ENCODE measurements at places on chromosomes 5 and 9.
A peak's percentile ranks its signal among the peaks of the same experiment; 100 is the strongest.

DNA sequence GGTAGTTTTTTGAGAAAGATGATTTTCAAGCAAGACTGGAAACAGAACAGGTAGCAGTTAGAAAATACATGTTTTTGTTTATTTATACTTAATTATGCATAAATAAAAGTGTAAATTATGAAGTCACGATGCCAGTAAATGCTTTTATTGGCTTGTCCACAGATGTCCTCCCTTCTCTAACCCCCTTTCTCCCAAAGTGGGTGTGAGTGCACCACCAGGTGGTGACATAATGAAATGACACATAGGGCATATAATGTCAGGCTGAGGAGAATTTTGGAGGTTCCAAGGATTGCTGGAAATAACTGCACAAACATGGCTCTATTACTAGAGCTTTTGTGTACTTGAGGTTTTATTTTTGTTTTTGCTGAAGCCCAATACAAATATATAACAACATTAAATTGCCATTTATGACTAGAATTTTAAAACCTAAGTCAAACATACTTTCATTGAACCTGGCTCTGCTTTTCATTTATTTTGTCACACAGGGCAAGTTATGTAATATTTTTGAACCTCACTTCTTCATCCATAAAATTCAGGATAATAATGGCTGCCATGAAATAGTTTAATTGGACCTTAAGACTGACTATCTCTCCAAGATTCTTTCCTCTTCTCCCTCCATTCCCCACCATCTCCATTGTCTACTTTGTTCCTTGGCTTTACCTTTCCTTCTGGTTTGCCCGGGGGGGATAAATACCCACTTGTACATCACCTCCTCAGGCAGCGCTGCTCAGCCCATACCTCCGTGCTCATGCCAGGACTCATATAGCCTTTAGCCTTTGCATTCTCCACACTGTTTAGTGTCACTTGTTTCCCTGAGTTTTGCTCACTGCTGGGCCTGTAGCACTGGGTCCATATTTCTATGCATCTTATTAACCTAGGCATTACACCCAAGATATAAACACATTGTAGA, 168.8 kb downstream of the PDE4D start:
- DNase-seq, result peak; percentile 17

GRCh38 chr5:38809388-38810359, 36.1 kb upstream of the OSMR start:
- peak; percentile 93 for DNase-seq

GRCh38 chr5:150895431-150896428, 9.1 kb downstream of the ZNF300 start:
- no peak for DNase-seq

- DNase-seq, result no peak
Measured at GRCh38 chr5:36423578-36424307, 122.0 kb upstream of the RANBP3L start.

DNA sequence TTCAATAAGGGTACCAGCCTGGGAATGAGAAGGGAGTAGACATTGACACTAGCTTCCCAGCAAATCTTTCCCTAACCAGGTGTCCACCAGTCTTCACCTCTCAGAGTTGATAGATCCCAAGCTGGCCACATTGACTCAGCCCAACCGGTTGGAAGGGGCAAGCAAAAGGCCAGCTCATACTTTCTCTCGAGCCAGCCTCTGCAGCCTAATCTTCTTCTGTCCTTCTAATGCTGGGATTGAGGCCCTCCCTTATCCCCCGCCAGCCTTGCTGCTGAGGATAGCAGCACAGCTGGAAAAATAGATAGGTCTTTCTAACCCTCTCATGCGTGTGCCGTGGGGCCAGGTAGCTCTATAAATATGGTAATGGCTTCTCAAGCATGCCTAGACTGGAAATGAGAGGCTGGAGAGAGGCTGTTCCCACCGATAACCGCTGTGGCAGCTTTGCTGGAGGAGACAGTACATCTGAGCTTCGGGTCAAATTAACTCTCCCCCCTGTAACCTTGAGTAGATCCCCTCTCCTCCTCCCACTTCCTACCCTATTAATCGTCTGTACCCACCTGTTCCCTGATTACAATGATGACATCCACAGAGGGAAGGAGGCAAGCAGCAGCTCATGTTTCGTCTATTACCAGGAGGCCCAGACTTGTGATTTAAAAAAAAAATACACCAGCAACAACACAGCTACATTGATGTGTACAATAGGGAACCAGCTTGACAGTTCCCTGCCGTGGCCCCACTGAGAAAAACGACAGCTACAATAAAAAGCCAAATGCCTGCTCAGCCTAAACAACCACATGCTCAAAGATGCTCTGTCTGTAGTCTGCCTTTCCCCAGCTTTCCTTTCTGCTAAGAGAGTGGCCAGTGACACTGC, 219.9 kb upstream of the BRINP1 start:
- no peak for DNase-seq

GRCh38 chr5:68217047-68217355, 1.4 kb downstream of the PIK3R1 start:
- DNase-seq, result no peak

GRCh38 chr9:5846501-5846921, 13.6 kb upstream of the ERMP1 start:
- DNase-seq, result no peak
